ENCODE measurements at places on chromosomes 11 and 22.
A peak's percentile ranks its signal among the peaks of the same experiment; 100 is the strongest.

- DNase-seq = no peak
Measured at GRCh38 chr11:111461460-111462235, 50.5 kb downstream of the BTG4 start.

DNA sequence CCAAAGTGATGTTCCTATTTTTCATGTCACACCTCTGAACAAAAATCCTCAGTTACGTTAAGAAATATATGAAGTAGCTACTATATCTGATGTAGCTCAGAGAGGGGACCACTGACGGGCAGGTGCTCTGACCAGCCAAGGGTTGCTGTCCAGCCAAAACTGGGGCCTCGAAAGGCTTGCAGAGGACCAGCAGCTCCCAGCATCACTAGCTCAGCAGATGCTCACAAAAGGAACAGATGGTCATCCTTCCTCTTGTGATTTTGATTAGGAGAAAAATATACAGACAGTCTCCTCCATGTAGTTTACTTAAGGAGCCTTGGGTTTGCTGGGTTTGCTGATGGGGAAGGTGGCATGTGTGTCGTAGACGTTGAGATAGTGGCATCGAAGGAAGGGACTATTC, 374.6 kb upstream of the B3GAT1 start:
- DNase-seq = no peak

DNA sequence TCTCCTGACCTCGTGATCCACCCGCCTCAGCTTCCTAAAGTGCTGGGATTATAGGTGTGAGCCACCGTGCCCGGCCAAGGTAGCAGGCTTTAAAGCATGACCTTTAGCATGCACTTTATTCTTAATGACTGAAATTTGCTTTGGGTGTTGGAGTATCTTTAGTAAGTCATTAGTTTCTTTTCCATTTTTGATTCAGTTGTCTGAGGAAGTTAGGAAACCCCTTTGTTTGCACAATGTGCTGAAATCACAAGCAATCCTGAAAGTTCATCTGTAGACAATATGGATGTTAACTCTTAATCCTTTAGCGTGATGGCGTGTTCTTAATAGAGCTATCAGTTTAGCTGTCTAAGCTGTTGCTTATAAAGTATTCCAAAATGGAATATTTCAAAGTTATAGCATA, 16.8 kb downstream of the SDHD start:
- no peak for DNase-seq

DNA sequence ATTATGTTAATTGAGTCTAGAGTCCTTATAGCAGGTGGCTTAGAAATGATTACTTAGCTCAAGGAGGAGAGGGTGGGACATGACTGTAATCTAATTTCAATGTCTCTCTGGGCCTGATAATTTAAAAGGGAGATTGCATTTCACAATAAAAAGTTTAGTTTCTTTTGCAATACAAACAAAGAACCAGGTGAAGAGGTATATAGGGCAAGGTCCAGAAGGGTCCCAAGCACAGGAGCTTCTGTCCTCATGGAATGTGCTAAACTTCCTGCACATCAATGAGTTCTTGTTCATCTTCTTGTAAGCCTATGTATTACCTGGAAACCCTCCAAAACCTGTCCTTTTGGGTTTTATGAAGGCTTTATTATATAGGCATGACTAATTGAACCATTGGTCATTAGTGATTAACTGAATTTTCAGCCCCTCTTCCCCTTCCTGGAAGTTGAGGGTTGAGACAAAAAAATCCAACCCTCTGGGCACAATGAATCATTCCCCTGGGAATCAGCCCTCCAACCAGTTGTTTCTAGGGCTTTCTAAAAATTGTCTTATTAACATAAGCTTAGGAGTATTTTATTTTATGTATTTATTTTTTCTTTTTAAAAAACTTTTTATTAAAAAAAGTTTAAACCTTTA, 37.6 kb downstream of the MS4A2 start:
- DNase-seq = no peak

- no peak for DNase-seq
Measured at GRCh38 chr22:48396785-48397530, 1430.7 kb downstream of the BRD1 start.

DNA sequence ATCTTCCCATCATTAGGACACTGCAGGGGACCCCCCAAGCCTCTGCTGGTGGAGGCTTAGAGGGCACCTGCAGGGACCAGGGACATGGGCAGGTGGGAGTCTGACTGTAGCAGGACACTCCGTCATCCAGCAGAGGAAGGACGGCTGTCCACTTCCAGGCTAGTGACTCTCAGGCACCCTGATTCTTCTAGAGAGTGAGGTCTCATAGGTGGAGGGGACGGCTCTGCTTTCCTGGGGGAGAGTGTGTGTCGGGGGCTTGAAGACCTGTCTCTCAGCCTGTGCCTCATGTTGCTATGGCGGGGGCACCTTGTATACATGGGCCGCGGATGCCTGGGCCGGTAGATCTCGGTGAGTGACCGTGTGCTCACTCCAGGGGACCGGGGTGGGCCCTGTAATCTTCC, 1116.6 kb downstream of the BRD1 start:
- DNase-seq = no peak

DNA sequence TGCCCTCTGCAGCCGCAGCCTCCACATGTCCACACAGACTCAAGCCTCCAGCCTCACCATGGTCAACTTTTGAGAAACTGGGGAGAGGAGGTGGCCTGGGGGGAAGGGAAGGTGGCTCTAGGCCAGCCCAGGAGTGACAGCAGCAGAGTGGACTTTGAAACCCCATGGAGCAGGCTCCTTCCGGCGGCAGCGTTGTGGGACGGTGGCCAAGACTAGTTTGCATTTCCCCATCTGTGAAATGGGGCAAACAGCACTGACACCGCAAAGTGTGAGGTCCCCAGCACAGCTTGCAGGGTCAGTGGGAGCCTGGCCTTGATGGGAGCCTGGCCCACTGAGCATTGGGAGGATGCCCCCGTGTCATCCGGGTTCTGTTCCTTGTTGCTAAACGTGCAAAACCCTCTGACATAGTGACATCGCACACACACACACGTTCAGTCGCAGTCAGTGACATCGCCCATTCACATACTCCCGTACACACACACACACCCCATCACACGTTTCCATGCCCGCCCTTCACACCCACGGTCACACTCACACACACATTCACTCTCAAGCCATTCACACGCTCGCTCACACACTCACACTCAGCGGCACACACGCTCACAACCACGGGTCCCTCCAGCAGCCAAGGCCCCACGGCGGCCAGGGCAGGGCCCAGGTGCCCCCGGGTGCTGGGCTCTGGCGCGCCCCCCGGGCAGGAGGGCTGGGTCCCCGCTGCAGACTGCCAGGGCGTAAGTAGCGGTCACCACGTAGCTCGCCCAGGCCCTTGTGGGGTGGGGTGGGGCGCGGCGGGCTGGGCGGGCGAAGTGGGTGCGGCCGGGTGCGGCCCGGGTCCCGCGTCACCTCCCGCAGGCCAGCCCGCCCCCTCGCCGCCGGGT, 585 bp downstream of the CYB5R3 start:
- no peak for DNase-seq

DNA sequence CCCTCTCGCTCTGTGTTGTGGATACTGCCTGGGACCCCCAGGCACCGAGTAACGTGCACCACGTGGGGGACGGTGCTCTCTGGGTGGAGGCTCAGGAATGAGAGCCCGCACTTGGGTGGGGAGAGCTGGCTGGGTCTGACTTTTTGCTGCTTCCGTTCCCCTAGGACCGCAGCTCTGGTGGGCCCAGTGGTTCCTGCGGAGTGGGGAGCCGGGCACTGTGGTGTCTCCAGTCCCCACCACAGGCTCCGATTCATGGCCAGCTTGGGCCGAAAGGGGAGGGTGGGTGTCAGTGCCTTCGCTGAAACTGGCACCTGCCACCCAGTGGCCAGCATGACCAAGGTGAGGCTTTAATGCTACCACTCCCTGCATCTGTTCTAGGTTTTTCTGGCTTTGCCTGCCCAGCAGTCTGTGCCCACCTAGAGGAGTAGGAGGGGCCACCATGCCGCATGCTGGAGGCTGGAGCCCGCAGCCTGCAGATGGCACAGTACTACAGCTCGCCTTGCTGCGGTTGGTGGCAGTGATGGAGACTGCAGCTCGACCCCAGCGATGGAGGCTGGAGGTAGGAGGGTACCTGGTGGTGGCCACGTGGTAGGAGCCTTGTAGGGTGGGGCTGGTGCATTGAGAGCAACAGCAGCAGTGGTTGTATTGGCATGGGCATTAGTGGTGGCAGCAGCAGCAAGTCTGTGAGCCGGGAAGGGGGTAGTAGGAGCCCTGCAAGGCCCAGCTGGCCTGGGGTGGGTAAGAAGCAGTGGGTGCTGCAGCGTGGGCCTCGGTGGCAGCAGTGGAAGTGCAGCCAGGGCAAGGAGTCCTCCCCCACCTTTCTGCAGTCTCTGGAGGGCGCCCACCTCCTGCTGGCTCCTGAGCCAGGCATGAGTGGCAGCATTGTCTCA, 118.8 kb upstream of the VPREB1 start:
- no peak for DNase-seq

- DNase-seq = peak; percentile 62
Measured at GRCh38 chr22:38513063-38513462, 7.0 kb upstream of the DDX17 start.

DNA sequence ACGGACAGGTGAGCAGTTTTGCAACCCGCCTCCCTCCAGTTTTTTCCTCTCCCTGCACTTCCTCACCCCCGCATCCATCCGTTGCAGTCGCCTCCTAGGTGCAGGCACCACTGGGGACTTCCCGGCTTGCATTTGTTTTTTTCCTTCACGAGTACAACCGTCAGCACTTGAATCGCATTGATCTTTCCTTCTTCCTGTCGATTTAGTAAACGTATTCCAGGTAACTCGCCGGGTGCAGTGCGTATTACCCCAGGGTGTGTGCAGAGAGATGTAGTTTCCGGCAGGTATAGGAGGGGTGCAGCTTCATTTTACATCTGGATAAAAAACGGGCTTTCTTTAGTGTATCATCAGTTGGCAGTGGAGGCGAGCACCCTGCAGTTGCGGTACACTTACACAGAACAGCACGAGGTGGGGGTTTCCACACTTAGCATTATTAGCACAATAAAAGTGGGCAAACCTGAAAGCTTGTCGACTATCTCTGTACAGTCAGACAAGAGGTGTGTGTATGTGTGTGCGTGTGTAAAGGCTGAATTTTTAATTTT, at the start of gene SORL1-AS1:
SORL1-AS1 (minus strand) TSS at position 359 of the 542 bp plus-strand sequence.
- DNase-seq = peak; percentile 83

DNA sequence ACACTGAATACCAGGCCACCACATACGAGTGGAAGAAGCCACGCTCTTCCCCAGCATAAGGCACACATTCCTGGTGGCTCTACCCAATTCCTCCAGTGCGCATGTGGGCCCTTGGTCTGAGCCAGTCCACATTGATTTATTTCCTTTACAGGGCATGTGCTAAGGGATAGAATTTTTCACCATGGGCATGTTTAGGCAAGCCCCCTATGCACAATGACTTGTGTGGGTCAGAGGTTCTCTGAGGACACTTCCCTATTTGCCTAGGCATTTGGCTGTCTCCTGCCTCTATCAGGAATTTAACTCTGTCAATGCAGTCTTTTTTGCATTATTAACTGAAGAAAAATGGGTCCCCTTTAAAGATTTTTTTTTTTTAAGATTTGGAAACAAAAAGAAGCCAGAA, 718.1 kb downstream of the NTM start:
- no peak for DNase-seq

GRCh38 chr11:2932850-2933251, 3.6 kb upstream of the PHLDA2 start:
- DNase-seq = peak; percentile 96

DNA sequence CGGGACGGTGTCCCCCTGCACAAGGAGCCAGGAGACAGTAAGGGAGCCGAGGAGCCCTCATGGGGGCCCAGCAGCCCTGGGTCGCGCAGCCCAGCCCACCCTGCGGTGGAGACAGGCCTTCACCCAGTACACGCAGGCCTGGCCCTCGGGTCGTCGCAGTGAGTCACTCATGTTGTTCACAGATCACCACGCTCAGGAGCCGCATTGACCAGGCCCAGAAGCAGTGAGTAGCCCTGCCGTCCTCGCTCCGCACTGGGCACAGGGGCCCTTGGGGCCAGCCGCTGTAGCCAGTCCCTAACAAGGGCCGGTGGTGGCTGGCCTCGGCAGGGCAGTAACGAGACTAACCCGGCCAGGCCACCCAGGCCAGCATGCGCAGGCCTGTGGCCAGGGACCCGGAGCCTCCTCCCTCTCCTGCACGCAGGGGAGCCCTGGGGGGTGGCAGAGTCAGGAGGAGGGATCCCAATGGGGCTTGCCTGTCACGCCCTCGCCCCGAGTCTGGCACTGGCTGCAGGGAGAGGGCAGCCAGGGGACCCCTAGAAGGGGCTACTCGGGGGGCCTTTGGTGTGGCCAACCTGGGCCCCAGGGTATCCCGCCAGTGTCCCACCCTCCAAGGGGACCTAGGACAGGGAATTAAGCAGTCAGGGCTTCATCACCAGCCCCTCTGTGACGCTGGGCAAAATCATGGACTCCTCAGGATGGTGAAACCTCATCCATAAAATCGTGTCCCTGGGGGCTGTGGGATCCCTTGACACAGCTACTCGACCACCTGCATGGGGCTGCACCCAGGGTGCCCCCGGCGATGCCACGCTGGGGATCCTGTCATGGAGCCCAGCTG, 10.1 kb upstream of the MRPL23 start:
- DNase-seq = no peak

DNA sequence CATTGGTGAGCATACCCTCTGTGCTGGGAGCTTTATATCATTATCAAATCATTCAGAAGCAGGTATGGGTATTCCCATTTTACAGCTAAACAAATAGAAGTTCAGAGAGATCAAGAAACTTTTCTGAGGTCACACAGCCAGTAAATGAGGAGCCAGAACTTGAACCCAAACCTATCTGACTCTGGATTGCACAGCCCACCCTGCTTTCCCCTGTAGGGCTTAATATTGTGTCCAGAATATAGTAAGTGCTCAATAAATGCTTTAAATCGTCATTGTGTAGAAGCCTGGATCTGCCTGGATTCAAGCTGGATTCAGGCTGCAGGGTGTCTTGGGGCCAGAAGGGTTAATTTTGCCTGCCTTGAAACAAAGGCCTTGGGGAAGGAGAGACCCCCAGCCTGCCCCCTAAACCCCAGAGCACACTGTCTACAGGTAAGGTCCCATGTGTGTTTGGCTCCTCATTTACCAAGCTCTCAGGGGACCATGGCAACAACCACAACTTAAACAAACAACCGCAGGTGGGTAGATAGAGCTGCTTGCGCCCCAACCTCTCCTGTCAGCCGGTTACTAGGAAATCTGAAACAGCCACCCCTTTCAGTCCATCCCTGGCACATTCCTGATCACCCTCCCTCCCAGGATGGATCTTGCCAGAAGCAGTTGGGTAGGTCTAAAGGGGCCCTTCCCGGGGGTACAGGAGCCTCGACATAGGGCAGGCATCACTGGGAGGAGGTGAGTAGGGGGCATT, 3.0 kb upstream of the SEC14L3 start:
- peak; percentile 43 for DNase-seq

DNA sequence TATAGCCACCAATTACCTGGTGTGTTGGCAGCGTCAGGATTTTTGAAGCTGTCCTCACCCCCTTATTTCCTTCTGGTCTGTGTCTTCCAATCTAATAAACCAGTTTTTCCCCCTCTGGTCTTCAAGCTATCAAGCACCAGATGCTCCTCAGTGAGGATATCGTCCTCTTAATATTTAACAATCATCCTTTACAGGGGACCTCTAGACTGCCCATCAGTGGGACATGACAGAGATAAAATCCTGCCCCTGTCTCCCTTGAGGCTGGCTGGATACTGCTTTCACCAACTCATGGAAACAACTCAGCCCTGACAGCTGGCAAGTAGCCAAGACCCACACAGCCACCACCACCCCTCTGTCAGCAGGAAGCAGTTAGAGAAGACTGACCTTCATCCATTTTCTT, 421.0 kb upstream of the API5 start:
- DNase-seq = no peak

GRCh38 chr11:124538019-124538418, 5.4 kb downstream of the OR8B12 start:
- DNase-seq = no peak

Data from common myeloid progenitor, CD34-positive (primary cell).